ENCODE measurements at places on chromosomes 5 and 9.

GRCh38 chr5:159243385-159243784 is 19.7 kb upstream of the UBLCP1 start:
- no peak for DNase-seq

GRCh38 chr5:98935206-98935605 is 6.4 kb upstream of the CHD1 start:
- DNase-seq = no peak

GRCh38 chr5:126920291-126920690 is 110.1 kb downstream of the MARCHF3 start:
- DNase-seq = no peak

- no peak for DNase-seq
These were observed 46.3 kb upstream of the JMY start for GRCh38 chr5:79189439-79190234.

DNA sequence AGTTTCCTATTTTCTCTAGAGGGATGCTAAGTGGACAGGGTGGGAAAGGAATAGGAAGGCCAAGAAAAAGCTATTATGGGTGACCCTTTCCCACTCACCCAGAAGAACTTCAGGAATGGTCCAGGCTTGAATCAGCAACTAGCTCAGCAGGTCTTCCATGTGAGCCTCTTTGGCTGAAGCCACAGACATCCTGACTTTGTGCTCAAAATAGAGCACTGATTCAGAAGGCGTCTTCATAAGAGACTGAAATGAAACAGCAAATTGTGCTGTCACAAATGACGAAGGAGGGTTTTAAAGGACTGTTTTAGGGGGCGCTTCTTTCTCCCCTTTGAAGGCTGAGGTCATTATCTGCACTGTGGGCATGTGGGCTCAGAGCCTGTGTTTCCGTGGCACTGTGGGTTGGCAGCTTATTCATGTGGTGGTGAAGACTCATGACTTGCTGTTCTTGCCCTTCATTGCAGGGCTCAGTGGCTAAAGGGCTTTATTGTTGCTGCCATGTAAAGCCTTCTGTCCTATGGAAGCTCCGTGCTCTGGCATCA is 65.8 kb upstream of the NFIL3 start:
- no peak for DNase-seq

DNA sequence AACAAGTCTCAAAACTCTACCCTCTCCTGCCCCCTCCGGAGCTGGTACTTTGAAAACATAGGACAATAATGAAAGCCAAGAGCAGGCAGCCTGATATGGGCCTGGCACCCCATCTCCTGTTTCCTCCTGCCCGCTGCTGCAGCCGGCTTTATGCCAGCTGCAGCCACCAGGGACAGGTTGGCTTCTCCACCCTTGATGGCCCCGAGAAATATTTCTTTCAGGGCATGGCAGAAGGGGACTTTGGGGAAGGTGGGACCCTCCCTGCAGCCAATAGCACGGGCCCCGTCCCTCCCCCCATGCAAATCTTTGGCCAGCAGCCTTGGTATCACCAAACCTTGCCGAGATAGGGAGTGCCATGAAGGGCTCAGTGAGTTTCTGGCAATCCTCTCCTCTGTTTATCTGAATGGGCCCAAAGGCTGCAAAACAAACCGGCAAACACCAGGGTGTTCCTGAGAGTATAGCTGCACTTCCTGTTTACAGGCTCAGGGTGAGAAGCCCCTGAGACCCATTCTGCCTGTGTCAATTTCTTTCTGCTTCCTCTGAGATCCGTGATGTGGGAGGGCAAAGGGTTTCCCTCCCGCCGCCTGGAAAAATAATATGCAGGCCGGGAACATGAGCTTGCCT is 73.4 kb upstream of the BOD1 start:
- DNase-seq = no peak

DNA sequence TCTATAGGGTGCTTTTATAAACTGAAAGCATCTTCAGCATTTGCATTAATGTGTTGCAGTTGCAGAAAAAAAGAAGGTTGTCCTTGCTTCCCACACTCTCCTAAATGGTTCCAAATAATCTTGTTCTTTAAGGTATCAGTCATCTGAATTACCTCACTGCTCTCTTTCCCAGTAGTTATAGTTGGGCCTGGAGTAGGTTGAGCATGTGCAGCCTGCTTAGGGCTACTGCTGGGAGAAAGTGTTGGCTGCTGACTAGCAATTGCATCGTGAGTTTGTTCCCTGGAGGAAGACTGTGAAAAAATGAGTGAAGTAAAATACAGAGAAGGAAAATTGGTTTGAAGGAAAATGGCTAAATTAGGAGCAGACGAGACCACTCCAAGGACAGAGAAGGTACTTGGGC is 74.5 kb downstream of the PRR16 start:
- no peak for DNase-seq

DNA sequence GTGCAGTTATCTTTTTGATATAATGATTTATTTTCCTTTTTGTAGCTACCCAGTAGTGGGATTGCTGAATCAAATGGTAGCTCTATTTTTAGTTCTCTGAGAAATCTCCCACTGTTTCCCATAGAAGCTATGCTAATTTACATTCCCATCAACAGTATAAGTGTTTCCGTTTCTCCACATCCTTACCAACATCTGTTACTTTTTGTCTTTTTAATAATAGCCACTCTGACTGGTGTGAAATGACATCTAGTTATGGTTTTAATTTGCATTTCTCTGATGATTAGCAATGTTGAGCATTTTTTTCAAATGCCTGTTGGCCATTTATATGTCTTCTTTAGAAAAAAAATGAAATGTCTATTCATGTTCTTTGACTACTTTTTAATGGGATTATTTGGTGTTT is 94.7 kb downstream of the SERINC5 start:
- no peak for DNase-seq

DNA sequence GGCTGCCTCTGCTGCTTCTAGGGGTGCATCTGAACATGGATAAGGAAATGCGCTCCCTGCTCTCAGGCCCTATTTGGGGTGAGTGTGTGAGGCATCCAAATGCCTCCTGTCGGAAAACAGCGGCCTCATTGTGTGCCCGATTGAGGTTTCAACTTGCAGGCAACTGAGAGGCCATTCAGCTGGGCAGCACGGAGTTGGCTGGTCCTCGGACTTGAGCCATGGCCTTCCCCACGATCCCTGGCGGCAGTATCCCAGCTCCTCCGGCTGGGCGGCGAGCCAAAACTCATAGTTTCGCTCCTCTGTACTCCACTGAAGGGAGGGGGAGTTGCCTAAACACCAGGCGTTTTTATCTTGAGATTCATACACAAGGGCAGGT is 597.3 kb upstream of the SGCD start:
- no peak for DNase-seq

DNA sequence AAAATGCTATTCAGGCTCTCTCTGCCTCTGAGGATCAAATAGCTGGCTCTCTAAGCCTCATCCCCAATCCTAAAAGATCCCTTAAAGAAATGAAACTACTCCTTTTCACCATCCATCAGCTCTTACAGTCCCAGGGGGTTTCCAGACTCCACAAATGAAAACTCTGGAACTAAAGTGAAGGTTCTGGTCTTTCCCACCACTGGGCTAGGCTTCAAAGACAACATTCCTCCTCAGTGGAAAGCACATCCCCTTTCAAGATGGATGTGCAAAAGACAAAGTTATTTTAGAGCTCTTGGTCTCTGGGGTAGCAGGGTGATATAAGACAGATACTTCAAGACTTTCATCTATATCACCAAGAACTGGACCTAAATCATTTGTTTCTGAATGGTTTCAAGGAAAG is 106.9 kb downstream of the DCP2 start:
- DNase-seq = no peak

DNA sequence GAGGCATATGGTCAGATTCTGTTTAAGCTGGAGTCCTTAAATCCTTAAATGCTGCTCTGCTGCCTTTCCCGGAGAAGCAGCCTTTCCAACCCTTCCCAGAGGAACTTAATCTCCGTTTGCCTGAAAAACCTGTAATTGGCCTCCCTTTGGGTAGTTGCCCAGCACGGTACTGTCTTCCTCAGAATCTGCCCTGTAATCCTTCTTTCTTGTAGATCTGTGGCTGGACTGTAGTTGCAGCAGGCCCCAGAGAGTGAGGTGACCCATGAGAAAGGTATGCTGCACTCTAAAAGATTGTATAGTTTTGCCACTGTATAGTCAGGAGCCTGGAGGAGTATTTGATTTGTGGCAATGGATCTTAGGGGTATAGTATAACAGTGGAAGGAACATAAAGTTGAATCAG is 11.7 kb downstream of the SPIN1 start:
- no peak for DNase-seq

DNA sequence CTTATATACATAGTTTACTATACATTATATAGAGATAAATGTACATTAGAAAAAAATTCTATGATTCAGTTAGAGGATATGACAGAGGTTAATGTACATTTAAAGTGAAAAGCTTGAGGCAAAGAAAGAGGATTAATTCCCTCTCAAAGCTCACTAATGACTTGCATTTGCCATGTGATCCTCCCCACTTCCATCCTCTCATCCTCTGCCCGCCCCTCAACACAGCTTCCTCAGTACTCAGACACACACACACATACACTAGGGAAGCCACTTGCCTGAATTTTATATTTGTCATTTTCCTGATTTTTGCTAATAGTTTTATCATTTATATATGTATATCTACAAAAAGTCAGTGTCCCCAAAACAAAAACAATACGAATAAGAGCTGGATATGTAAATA is 764.5 kb downstream of the EFNA5 start:
- DNase-seq = no peak

- no peak for DNase-seq
These were observed 180.0 kb downstream of the FGF18 start for GRCh38 chr5:171599411-171599810.

DNA sequence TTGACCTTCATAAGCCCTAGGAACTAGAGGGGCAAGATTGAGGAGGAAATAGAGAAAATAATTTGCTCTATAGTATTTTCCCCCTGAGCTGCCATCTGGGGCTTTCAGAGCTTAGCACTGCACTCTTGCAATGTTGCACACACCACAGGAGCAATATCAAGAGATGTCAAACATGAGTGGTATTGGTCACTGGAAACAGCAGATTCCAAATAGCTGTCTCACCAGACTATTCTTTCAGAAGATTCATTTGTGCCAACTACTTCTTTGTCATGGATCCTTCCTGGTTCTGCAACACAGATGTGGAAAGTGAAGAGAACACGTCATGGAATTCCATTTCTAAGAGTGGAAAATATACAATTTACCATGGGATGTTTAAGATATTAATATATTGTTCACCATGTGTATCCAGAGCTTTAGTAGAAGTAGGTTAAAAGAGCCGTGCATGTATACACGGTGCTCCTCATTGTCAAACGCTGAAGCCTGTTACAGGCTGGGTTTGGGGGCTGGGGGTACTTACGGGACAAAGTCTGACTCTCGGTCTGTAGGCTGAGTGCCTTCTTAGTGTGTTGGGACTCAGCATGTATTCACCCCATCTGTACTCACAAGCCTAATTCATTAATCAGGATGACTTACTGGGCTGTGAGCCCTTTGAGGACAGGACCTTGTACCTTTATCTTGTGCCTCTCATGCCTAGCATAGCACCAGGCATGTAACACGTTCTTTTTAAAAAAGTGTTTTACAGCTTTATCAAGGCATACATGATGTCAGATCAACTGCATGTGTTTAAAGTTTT is 31.4 kb upstream of the GDNF start:
- no peak for DNase-seq

- no peak for DNase-seq
These were observed 14.0 kb downstream of the MAP3K1 start for GRCh38 chr5:56829137-56829908.

DNA sequence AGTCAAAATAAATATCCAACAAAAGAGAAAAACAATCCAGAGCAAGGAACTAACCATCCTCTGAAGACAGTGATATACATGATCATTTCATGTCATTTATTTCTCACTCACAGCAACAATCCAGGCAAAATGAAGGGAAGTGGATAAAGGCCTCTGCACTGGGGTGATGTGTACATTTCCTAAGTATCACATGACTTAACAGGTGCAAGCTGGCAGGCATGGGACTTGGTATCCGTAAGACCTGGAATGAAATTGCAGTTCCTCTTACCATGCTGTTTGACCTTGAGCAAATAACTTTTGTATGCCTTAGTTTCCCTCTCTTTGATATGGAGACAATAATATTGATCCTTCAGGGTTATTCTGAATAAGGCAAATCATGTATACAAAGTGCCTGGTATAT is 77.6 kb downstream of the PRLR start:
- no peak for DNase-seq

DNA sequence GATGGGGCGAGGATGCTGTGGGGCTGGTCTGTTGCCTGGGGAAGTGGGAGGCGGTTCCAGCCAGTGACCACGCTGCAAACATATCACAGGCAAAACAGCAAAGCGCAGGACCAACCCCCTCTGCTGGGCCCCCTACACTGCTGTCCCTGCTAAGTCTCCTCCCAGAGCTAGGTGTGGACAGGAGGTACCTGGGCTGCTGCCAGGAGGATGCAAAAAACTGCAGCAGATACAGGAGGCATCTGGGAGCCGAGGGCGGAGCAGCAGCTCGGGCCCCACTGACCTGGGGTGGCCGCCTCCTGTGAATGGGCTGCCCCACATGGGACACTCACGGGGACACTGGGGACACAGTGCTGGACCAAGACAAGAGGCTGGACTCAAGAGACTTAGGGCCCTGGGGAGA is 48.0 kb upstream of the PHYKPL start:
- DNase-seq = no peak

GRCh38 chr9:84504360-84504759 is 163.8 kb upstream of the SLC28A3 start:
- no peak for DNase-seq

- no peak for DNase-seq
These were observed 67.7 kb downstream of the SYK start for GRCh38 chr9:90869361-90869760.

- no peak for DNase-seq
These were observed 29.6 kb downstream of the CRHBP start for GRCh38 chr5:76982450-76982849.

GRCh38 chr9:1300941-1301340 is 250.8 kb downstream of the DMRT2 start:
- DNase-seq = no peak

DNA sequence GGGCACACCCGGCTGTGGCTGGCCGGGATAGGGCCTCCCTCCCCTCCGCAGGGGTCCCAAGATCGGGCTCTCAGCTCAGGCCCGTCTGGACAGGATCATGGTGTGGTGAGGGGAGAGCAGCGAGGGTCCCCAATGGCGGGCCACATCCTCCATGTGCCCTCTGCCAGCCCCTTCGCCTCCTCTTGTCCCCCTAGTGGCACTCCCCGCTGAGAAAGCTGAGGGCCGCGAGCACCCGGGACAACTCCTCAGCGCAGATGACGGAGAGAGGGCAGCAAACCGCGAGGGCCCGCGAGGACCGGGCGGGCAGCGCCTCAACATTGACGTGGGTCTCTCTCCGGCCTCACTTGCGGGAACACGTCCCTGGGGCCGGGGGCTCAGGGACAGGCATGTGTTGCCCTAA is 24.6 kb downstream of the NKD2 start:
- DNase-seq = no peak

- no peak for DNase-seq
These were observed 79.6 kb upstream of the RNU6ATAC start for GRCh38 chr9:134243778-134244467.

GRCh38 chr5:98999631-99000030 is 70.8 kb upstream of the CHD1 start:
- no peak for DNase-seq

DNA sequence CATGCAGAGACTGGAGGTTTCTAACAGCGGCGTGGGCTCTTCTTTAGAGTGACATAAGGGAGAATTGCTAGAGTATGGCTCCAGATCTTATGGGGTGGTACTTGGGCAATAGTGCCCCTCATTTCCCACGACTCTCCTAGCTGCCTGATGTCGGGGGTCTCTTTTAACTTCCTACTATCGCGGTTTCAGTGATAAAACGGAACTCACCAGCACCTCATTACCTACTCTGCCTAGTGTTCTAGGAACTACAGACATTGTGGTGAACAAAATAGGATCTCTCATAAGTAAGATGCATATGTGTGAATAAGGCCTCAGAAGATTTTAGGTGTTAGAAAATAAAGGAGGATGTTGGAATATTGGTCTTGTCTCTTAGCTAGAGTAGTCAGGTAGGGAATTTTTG is 1.1 kb downstream of the ICE1 start:
- DNase-seq = no peak
